Endothelial cell of umbilical vein (primary cell): ENCODE measurements at places on chromosomes 12 and 14.

GRCh38 chr12:68796399-68796798 is 11.6 kb upstream of the MDM2 start:
- DNase-seq: no peak

DNA sequence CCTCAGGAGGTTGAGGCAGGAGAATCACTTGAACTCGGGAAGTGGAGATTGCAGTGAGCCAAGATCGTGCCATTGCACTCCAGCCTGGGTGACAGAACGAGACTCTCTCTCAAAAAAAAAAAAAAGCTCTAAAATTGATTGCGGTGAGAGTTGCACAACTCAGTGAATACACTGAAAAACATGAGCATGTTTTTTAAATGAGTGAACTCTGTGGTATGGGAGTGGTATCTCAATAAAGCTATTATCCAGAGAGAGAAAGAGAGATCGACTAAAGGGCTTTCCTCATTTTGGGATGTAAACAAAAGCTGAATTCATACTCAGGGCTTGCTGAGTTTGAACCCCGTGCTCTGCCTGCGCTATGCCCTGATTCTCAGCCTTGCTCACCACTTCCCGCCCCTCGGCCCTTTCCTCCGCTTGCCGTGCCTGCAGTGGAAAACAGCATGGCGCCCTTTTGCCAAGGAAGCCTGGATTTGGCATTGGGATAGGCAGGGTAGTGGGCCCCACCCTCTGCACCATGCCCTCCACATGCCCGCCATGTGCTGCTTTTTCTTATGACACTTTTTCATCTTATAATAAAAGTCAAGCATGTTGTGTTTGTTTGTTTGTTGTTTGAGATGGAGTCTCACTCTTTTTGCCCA is 102.5 kb downstream of the LGMN start:
- no peak for DNase-seq

GRCh38 chr12:109571773-109572505 is 1.4 kb downstream of the MMAB start:
- DNase-seq: no peak

- no peak for DNase-seq
Observed at GRCh38 chr12:16096273-16096849, 181.1 kb downstream of the SLC15A5 start.

- no peak for DNase-seq
Observed at GRCh38 chr12:86249276-86249675, 6.9 kb downstream of the MGAT4C start.

DNA sequence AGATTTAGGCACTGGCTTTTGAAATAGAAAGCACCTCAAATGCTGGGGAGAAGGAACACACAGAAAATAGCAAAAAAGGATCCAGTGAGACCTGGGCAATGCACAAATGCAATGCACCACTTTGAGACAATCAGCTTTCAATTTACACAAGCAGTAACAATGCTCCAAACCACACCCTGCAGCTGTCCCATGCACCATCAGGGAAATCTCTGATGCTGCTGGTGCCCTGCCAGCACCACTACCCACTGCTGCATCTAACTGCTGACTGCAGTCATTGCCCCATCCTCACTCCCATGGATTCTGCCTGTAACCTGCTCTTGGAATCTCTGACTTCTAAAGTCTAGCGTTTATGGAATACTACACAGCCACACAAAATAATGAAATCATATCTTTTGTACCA is 21.0 kb upstream of the HMGA2 start:
- no peak for DNase-seq
